Tongue (tissue), 3 donors: ENCODE measurements at places on chromosomes 16 and 17.
A peak's percentile ranks its signal among the peaks of the same experiment; 100 is the strongest.

DNA sequence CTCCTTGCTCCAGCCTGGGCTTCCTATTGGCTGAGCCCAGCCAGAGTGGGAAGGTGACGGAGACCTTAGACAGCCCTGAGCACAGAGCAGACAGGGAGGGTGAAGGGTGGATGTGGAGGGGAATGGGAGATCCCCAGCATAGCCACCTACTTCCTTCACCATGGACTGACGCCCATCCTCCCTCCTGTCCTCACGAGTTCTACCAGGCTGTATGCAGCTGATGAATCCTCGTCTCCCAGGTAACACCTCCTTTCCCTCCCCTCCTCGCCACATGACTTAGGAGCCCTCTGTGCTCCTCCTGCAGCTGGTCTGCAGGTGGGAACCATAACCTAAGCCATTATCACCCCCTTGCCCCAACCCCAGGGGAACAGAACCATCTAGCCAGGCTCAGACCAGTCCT, 9.0 kb upstream of the CRHR1 start:
- no peak for DNase-seq

- no peak for DNase-seq
Measured at GRCh38 chr17:77485089-77485833, 344.5 kb downstream of the SEC14L1 start.

DNA sequence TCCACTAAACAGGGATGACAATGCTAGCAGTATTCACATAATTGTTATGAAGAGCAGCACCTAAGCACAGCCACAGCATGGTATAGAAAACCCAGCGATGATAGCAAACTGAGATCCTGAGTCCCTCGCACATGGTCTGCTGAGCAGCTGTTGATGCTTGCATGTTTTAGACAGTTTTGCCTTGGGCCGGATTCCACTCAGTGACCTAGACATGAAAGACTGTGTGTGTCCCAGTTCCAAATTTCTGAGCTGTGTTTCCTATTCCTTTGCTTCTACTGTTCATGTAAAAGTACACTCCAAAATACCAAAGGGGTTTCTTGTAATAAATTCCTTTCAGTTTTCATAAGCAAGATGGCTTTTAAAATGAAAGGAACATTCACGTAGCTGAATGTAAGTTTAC, 30.8 kb upstream of the CMTR2 start:
- DNase-seq = no peak

- no peak for DNase-seq
Measured at GRCh38 chr17:81354954-81355347, 40.3 kb upstream of the BAHCC1 start.

DNA sequence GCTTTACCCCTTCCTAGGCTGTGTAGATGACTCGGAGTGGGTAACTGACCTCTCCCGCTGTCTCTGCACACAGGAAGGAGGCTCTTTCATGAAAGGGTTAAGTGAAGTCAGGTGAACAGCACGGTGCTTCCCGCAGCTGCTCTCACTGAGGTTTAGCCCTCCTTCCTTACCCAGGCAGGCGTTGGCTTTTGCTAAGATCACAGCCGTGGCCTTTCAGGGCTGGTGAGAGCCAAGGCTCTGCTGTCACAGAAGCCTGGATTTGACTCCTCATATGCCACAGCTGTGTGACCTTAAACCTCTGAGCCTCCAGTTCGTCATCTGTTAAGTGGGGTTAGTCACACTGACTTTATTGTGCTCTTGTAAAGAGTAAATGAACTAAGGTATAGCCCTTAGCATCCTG, 90.9 kb upstream of the PLCG2 start:
- DNase-seq = no peak

DNA sequence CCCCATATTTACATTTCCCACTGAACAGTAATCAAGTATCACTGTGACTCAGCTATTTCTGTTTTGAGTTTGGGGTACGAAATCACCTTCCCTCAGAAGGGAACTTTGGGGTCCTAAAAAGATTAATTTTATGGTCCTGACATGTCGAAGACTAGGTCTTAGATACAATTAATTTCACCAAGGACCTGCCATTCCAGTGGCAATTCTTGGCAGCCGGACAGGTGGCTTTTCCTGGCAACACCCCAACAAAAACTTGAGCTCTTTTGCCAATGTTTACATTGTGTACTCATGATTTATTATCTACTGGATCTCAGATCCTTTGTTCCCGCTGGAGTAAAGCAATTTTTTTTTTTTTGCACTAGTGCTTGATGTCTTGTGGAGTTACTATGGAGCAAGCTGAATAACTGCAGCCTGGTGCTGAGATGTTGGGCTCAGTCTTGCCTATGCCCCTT, 14.4 kb downstream of the SLFN5 start:
- no peak for DNase-seq

DNA sequence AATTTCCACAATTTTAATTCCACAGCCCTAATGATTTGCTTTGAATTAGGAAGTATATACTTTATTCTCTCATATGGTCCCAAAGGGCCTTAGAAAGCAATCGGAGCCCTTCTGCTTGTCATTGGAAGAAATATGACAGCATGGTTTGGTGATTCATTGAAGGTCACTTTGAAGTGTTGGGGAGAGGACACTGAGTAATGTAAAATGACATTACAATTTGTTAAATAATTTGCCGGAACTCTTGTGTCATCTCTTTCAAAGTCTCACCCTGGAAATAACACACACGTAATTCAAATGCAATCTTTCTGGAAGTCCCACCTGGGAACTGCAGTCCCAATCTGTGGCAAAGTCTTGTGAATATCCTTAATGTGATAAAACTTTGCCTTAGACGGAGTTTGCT, 59.8 kb downstream of the BMERB1 start:
- DNase-seq = no peak

DNA sequence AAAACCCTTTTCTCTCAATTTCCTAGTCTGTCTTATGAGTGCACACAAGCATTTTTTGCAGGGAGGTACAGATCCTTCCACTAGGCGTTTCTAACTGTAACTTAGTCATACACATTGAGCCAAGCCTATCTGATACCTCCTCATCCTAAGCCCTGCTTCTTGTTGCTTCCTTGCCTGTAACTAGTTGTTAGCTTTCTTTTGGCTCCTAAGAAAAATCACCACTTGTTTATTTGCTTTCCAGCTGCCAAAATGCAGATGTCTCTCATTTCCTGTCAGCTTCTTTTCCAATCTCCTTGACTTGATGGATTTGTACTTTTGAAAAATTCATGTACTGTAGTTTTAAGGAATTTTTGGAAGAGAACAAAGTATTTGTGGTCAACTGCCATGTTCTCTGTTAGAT, 73.7 kb downstream of the TNRC6C start:
- DNase-seq = no peak

GRCh38 chr16:48608871-48609651, 919 bp downstream of the N4BP1 start:
- DNase-seq = peak; percentile 61

- DNase-seq = no peak
Measured at GRCh38 chr16:21277045-21277926, 804 bp downstream of the CRYM start.

DNA sequence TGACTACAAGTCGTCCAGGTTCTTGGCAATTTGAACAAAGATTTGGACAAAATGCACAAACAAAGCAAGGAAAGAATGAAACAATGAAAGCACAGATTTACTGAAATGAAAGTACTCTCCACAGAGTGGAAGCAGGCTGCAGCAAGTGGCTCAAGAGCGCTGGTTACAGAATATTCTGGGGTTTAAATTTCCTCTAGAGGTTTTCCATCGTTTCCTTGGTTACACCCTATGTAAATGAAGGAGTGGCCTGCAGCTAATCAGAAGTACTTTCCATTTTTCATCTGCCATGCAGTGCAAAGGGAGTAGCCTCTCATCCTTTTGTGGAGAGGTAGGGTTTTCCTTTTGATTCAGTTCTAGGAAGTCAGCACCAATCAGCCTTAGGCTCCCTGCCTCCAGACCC, 11.8 kb downstream of the STXBP4 start:
- no peak for DNase-seq

GRCh38 chr16:1311212-1311737, 1.8 kb downstream of the UBE2I start:
- no peak for DNase-seq

GRCh38 chr17:55316499-55316898, 51.7 kb downstream of the HLF start:
- DNase-seq = no peak

- DNase-seq = peak; percentile 81
Measured at GRCh38 chr17:9658593-9659211, 13.4 kb downstream of the USP43 start.

GRCh38 chr16:2819179-2819938, 2.3 kb downstream of the PRSS21 start:
- DNase-seq = no peak
